Stimulated activated CD4-positive, alpha-beta T cell treated with anti-CD3 and anti-CD28 coated beads, Interleukin-1b, Interleukin-23, amount 100 ng/mL, for 1 hour (primary cell): ENCODE measurements at places on chromosomes 13 and 19.

DNA sequence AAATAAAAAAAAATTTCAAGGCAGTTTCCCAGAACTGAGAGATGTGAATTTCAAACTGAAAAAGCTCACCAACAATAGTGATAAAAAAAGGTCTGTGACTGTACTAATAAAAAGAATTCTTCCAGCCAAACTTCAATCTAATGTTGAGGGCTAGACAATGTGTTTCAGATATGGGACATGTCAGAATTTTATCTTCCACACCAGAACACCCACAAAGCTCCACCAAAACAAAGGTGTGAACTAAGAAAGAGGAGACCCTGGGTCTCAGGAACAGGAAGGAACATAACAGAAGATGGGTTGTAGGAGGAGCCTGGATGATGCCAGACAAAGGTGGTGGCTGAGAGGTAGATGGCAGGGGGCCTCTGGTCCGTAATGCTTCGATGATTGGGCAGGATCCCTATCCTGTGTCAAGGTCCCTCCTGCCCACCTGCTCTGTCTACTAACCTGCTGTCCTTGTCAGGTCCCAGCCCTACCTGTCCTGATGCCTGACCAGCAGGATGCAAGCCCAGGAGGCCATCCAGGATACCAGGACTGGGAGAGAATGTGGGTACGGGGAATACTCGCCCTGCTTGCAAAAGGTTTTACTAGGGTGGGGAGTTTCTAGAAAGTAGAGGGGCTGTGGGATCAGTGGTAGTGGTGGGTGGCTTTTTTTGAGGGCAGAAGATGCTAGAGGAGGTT lies 4.5 kb downstream of the MZF1 start:
- no peak for DNase-seq

GRCh38 chr19:4802711-4803110 lies 11.2 kb downstream of the FEM1A start:
- no peak for DNase-seq

DNA sequence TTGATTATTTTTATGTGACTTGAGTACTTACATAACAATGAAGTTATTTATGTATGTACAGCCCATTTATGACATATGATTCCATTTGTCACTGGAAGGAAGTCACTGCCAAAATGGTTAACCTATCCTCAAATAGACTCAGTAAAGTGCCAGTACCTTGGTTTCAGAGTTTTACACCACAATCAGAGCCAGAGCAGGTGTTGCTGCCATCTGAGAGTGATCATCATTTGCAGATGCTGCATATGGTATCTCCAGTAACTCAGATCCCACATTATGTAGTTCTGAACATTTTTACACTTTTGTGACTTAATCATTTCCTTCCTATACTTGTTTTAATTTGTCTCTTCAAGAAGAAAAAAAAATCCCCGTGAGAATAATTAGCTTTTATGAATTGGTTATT lies 313.3 kb downstream of the HS6ST3 start:
- no peak for DNase-seq

- no peak for DNase-seq
Observed at GRCh38 chr19:28019371-28019770, 1193.6 kb downstream of the UQCRFS1 start.

DNA sequence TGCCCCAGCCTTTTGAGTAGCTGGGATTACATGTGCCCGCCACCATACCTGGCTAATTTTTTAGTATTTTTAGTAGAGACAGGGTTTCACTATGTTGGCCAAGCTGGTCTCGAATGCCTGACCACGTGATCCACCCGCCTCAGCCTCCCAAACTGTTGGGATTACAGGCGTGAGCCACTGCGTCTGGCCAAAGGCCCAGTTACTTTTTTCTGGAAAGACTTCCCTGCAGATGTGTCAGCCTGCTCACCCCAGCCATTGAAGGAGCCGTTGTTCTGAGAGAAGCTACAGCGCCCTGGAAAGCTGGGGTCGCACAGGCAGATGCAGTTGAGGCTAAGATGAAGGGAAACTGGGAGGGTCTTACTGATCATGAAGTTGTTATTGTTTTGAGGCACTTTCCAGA lies 7.9 kb upstream of the ZNF626 start:
- DNase-seq: no peak

- no peak for DNase-seq
Observed at GRCh38 chr19:32702010-32702409, 10.4 kb downstream of the NUDT19 start.

DNA sequence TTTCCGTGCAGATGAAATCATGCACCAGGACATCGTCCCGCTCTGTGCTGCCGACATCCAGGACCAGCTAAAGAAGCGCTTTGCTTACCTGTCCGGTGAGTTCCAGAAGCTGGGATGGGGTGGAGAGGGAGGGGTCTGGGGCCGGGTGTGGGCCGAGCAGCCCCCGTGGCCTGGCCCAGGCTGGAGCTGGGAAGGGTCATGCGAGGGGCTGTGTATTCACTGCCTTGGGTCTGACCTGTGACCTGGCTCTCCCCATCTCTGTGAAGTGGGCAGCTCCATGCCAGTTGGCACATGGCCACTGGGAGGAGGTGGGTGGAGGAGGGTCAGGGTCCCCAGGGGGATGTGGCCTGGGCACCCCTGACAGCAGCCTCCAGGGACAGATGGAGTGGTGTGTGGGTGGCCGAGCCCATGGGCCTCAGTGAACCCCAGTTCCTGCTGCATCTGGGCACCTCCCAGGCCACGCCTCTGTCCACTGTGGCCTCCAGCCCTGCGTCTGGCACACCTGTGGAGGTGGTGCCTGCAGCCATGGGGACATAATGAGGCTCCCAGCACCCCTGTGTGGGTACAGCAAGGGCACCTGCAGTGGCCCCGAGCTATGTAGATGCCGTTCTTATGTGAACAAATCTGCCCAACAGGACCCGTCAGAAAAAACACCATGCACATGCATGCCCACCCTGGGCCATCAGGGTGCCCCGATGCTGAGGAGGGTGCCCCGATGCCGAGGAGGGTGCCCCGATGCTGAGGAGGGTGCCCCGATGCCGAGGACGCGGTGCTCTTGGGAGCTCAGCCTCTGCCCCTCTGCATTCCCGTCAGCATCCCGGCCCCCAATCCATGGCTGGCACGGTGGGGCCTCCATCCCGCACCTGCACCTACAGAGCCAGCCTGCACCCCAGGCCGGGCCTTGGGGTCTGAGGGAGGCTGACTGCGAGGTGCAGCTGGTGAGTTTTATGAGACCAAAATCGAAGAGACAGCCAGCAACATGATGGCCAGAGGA lies 46.0 kb downstream of the MCF2L start:
- DNase-seq: no peak

GRCh38 chr13:110628477-110628793 lies 13.1 kb downstream of the NAXD start:
- DNase-seq: no peak

- no peak for DNase-seq
Observed at GRCh38 chr19:49447485-49448431, 3.9 kb downstream of the PIH1D1 start.

- DNase-seq: no peak
Observed at GRCh38 chr19:45152504-45153338, 8.1 kb downstream of the NKPD1 start.

DNA sequence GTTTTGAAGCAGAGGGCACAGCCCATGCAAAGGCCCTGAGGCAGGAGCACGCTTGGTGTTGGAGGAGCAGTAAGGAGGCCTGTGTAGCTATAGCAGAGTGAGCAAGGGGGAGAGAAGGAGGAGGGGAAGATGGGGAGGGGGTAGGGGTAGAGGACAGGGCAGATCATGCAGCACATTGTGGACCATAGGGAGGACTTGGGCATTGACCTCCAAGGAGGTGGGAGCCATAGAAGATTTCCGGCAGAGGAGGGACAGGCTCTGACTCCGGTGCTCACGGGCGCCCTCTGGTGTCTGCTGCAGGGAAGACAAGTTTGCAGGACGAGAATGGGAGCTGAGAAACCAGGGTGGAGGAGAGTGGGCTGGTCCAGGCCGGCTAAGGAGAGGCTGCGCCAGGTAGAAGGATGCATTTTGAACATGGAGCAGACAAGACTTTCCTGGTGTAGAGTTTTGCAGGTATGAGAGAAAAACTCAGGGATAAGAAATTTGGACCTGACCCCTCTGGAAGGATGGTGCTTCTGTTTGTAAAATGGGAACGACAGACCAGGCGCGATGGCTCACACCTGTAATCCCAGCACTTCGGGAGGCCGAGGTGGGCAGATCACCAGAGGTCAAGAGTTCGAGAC lies 13.7 kb upstream of the CREB3L3 start:
- peak; percentile 76 for DNase-seq

- no peak for DNase-seq
Observed at GRCh38 chr13:59835569-59835968, 328.2 kb downstream of the DIAPH3 start.
